ENCODE measurements at places on chromosomes 1 and 21.
A peak's percentile ranks its signal among the peaks of the same experiment; 100 is the strongest.

DNA sequence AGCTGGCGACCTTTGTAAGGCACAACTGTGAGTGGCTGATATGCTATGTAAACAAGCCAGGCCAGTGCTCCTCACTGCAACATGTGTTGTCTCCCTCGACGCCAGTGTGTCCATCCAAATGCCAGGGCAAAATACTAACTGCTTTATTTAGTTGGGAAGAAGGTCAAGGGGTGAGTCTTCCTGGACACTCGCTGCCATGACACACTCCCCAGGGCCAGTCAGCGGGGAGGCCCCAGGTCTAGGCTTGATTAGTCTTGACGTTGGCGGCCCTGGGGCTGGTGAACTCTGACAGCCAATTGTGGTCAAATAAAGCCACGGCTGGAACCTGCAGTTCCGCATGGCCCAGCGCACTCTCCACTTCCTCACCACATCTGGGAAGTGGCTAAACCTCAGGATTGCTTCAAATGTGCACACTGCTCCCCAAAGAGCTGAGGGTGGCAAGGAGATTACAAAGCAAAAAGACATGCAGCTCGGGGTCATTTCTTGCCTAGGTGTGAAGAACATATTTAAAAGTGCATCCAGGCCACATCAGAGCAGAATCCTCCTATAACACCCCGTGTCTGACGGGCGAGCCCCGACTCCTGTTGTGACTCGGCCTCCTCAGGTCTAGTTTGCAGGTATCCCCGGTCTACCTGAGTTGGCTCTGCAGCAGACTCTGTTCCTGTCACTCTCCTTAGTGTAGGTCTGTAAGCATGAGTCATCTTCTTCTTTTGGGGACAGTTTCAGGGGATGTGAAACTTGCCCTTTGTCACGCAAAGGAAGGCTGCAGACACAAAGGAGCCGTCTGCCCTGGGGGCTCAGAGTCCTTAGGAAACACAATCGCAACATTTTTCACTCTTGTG, 183.5 kb downstream of the RUNX1 start:
- DNase-seq, result peak; percentile 89

GRCh38 chr1:230105754-230106625, 39.0 kb downstream of the GALNT2 start:
- no peak for DNase-seq

- DNase-seq, result no peak
These were observed 1317.0 kb downstream of the MRPL39 start for GRCh38 chr21:24290151-24290833.

- DNase-seq, result no peak
These were observed 285.0 kb downstream of the SIPA1L2 start for GRCh38 chr1:232344791-232345399.

- DNase-seq, result peak; percentile 99
These were observed 3.6 kb upstream of the RASSF5 start for GRCh38 chr1:206503591-206504362.

- DNase-seq, result no peak
These were observed 19.2 kb downstream of the ITGB2 start for GRCh38 chr21:44901391-44902074.
